ENCODE measurements at places on chromosomes 2 and 18.
A peak's percentile ranks its signal among the peaks of the same experiment; 100 is the strongest.

DNA sequence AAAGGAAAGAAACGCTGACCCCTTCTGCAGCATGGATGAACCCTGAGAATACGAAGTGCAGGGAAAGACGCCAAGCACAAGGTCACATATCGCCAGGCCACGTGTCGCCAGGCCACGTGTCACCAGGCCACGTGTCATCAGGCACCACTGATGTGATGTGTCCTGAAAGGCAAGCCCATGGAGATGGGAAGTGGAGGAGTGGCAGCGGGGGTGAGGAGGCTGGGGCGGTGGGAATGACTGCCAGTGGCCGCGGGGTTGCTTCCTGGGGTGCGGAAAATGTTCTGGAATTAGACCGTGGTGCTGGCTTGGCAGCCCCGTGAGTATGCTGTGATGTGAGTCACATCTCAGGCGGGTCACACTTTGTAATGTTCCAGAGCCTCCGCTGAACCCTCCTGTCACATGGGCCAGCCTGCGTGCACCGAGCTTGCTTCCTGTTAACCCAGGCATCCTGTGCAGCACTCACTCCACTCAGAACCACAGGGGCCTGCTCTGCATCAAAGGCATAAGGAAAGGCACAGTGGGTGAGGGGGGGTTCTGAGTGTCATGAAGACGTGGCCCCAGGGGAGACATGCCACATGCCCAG, 39.0 kb downstream of the SLC66A2 start:
- DNase-seq: no peak

- DNase-seq: no peak
Observed at GRCh38 chr2:58756336-58756735, 515.2 kb upstream of the FANCL start.

DNA sequence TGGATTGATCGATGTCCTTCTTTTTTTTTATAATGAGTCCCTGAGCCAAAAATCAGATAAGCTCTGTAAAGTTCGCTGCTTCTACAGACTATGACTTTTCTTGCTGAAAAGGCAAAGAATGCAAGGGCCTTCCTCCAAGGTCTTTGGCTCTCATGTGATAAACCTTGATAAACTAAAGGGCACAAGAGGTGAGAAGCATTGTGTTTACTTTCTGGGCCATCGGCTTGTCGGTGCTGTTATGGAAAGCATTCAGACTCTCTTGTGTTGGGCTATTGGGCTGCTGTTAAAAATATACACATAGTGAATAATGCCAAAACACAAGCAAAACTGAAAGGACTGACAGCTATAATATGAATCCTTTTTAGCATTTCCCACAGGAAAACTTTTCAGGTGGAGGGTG, 472.4 kb upstream of the SPHKAP start:
- DNase-seq: no peak

DNA sequence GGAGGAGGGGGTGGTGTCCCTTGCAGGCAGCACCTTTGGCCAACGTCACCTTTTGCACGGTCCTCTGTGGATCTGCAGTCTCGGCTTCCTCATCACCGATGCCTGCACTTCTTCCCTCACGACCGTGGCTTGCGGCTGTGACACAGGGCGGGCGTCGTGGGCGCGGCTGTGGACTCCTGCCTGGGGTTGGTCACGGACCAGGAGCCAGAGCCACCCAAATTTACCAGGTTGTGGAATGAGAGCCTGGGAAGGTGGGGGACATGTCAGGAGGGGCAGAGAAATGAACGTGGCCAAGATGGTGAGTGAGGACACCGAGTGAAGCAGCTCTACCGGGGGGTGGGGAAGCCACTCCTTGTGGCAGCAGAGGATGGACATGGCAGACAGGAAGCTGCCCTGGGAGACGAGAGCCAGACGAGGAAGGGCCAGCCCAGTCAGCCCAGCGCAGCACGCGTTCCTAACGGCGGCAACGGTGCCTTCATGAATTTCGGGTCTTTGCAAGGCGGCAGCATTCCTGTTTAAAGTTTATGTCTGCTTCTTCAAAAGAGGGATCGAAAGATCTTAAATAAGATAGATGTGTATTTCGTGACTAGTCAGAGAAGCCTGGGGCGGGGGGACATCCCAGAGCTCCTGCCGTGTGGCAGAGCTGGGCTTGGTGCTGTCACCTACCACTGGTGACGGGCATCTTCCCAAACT, 84.2 kb downstream of the LRRFIP1 start:
- no peak for DNase-seq

DNA sequence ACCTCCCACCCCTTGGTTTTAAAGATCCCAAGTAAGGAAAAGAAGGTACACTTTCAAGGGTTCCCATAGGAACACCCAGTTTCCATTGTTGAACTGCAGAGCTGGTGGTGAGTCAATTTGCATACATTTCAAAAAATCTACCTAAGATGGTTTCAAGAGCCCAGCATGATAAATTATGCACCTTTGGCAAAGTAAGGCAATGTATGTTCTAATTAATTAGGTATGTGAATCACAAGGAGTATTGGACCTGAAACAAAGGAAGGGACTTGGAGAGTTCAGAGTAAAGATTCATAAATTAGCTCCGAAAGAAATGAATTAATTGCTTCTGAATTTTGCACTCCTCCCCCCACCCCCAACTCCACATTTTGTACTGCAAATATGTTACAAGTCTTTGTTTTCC, 459.7 kb downstream of the LRATD1 start:
- DNase-seq: no peak

DNA sequence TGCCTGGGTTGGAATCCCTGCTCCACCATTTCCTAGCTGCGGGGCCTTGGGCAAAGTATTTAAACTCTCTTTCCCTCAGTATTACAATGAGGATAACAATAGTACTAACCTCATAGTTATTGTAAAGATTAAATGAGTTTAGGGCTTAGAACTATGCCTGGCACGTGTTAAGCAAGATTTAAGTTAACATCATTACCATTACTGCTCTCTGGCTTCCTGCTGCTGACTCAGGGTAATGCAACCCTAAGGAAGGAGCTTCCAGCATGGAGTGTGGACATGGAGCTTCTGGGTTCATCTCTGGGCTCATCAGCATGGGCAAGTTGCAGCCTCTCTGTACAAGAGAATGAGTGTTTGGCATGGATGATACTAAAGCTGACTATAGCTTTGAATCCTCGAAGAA, 374.2 kb upstream of the MAP2 start:
- DNase-seq: no peak

DNA sequence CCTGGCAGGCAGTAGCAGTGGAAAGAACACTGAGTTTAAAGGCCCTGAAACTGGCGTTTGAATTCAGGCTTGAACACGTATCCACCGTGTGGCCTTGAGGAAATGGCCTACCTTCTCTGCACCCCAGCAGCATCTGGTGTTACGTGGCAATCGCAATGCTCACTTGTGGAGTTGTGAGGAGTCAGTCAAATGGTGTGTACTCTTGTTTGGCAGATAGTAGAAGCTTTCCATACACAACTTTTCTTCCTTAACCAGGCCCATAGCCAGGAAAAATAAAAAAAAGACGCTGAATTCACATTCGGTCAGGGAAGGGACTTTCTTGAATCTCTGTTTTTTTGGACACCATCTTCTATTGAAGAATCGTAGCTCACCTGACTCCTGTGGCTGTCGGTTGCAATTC, 1101.5 kb upstream of the KLHL29 start:
- no peak for DNase-seq

DNA sequence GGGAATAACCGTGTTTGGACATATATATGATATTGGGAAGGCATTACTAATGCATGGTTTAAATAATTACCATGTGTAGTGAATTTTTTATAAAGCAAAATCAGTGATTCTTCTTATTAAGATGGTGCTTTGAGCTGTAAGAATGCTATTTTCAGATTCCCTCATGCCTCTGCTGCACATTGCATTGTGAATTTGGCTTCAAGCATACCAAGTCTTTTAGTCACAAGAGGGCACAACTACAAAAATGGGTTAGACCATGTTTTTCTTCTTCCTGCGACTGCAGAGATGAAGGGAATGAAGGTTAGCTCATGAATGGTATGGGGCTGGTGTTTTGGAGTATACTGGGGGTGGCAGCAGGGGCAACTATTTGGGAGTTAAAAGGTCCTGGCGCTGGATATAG, 320.1 kb downstream of the SLC4A3 start:
- peak; percentile 37 for DNase-seq
